Activated CD4-positive, alpha-beta T cell treated with anti-CD3 and anti-CD28 coated beads for 48 hours (primary cell): ENCODE measurements at places on chromosomes 1 and 21.

DNA sequence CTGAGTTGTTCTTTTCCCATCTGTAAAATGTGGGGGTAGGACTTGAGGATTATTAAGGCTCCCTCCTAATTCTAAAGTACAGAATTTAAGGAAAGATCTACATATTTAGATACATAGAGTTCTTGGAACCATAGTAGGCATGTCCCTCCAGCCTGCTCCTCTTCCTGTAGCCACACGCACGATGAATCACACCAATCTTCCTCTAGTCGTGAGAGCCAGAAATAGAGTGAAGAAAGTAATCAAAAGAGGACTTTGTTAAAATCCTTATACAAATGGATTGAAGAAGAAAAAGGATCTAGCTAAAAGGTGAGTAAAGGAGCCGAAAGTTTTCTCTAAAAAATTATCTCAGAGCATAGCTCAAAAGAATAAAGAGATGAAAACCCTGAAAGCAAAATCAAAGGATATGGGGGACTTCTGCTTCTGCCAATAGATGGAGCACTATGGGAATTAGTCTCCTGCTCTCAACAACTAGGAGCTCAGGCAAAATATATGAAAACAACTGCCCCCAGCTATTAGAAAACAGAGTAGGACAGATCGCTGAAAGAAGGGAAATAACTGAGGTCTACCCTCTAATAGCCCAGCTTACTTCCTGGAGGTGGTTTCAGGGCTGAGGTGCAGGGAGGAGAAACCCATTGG lies 8.5 kb downstream of the C1orf141 start:
- no peak for DNase-seq

- no peak for DNase-seq
These were observed 17.1 kb downstream of the FBLIM1 start for GRCh38 chr1:15775706-15776105.

- DNase-seq, result no peak
These were observed 647.6 kb downstream of the LMO4 start for GRCh38 chr1:87976316-87976715.

GRCh38 chr1:160567858-160568682 lies 11.2 kb downstream of the CD84 start:
- DNase-seq, result peak; percentile 76
